ENCODE measurements at places on chromosomes 16 and 17.

- no peak for DNase-seq
These were observed 21.1 kb upstream of the NCBP3 start for GRCh38 chr17:3867106-3867505.

DNA sequence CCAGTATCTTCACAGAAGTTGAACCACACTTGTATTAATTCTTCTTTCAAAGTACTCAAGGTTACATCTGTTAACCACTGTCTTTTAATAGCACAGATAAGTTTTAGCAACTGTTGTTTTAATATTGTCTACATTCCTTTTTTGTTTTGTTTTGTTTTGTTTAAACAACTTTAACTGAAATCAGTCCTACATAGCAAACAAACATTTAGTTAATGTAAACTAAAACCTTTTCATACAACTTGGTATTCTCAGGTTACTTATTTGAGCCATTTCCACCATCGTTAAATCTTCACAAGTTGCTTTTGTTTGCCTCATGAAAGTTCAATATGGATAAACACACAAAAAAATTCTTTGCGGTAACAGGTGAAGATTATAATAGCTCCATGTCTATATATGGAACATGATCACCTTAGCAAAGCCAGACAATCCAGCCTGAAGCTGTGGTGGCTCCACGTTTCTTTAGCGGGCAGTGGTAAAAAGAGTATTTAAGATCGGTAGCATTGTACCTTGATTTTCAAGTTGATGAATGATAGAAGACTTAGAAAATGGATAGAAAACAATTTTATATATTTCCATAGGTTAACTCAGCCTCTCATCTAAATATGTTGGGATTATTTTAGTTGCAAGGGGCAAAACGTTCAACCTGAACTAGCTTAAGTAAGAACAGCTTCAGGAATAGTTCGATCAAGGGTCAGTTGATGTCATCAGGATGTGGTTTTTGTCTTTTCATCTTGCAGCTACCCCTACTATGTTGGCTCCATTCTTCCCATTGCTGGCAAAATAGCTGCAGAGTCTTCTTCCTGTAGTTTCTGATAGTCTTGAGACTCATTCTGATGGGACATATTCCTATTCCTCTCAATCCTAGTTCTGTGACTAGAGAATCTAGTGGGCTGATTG, 182.8 kb downstream of the FTO start:
- DNase-seq, result no peak

DNA sequence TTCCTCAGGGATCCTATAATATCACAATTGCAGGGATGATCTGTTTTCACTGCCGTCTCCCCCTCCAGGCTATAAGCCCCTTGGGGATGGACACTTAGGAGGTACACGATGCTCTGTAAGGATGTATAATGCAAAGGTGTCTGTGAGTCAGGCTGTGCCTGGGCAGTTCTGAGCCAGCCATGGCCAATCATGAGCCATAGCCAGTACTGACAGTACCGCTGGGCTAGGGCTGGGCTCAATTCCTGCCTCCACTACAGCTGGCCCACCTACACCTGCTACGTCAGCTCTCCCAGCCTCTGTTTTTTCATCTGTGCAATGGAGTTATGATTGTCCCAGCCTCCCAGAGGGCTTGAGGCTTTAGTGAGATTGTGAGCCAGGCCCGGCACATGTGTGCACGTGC, 2.8 kb upstream of the WNT9B start:
- DNase-seq, result no peak

DNA sequence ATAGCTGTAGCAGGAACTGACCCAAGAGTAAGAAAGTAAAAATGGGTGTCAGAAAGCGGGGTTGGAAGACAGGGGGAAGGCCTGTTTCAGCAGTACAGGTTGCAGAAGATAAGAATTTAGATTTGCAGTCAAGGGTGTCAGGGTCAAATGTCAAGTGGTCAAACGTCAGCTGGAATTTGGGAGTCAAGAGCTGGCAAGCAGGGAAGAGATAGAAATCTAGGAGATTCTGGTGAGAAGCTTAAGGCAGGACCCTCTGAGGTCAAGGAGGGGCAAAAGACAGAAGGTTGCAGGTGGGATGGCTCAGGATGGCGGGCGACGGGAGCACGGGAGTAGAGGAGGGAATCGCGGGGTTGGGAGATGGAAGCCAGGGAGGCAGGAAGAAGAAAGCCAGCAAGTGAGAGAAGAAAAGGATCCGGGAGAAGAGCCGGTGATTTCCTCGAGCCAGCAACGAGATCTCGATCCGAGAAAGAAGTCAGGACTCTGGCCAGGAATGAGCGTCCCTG, 335 bp downstream of the SLC25A35 start:
- no peak for DNase-seq

- DNase-seq, result no peak
These were observed 81.1 kb upstream of the LHX1 start for GRCh38 chr17:36856222-36856621.

GRCh38 chr16:13118091-13118490, 216.7 kb downstream of the SHISA9 start:
- no peak for DNase-seq

Measured in CD4-positive, alpha-beta T cell treated with Interleukin-21 for 1 hour (primary cell).